Spinal cord (tissue), 10 donors: ENCODE measurements at places on chromosomes 1 and 21.

DNA sequence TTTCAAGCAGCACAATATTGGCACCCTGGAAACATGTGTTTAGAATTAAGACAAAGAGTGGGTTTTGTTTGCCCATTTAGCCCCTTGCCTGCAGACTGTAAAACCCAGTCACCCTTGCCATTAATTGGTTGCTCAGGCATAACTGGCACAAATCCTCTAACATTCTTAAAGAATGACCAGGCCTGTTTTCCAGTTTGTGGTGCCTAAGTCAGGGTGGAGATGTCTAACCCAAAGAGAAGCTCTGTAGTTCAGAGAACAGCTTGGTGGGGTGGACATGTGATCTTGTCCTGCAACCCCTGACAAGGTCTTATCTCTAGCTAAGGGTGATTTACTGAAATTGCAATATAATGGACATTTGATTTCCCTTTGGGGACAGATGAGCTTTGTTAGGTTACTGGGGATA is 8.8 kb upstream of the ANGPTL7 start:
- DNase-seq: no peak

- no peak for DNase-seq
These were observed 100.7 kb downstream of the KCTD3 start for GRCh38 chr1:215667761-215668160.

DNA sequence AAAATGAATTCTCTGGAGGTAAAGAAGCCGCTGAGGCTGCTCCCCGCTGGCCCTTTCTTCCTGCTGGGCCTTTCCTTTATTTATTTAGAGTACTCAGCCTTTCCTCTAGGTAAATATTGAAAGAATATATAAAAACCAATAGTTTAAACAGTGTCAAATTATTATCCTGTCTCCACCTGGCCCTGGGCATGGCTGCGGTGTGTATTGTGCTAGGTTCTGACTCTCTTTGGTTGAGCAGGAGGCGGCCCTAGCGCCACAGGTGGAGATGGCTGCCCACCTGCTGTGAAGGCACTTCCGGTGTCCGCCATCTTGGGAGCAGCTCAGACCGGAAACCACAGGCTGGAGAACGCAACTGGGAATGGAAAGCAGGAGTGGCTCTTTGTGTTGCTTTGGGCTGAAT is 29.0 kb upstream of the CLDN14 start:
- DNase-seq: no peak

GRCh38 chr21:40143822-40144525 is 276.7 kb downstream of the PCP4 start:
- no peak for DNase-seq

DNA sequence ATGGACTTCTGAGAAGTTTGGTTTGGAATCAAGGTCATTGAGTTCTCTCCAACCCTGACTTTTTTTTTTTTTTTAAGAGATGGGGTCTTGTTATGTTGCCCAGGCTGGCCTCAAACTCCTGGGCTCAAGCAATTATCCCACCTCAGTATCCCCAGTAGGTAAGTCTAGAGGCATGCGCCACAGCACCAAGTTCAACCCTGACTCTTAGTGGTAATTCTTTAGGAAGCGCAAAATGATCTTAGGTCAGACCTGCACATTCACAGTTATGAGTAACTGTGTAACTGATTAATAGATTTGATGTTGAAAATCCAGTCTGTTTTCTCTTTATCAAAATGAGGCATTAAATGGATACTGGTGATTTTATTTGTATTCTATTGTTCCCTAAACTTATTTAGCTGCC is 95.9 kb downstream of the GREM2 start:
- DNase-seq: no peak

GRCh38 chr21:15192243-15192642 is 127.4 kb upstream of the NRIP1 start:
- DNase-seq: no peak

DNA sequence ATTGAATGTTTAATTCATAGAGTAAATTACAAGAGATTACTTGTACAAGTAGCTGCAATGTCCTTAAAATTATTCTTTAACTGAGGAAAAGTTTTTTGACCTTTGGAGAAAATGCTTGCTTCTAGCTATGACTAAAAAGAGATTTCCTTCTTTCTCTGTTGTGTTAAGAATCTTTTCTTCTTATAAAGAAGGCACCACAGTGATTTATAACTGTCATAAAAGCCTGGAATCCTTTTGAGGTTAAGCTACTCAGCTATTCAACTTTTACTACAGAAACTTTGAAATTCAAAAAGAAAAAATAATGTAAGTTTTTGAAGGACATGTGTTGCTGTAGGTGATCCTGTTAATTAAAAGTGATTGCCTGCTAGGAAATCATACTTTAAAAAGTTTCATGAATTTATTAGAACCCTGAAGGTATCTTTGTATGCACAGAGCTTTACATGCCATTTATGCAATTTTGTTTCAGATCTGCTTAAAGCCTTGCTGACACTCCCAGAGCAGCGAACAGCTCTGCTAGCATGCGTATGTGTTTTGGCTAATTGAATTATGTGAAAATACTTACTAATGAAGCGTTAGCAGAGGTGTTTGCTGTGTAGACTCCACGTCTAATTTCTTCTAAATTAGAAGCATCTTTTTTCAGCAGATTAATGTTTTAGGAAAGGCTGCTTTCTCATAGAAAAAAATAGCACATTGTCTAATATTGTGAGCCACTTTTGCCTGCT is 94.7 kb upstream of the SMYD2 start:
- DNase-seq: no peak

GRCh38 chr1:3919706-3920105 is 19.6 kb upstream of the C1orf174 start:
- no peak for DNase-seq

DNA sequence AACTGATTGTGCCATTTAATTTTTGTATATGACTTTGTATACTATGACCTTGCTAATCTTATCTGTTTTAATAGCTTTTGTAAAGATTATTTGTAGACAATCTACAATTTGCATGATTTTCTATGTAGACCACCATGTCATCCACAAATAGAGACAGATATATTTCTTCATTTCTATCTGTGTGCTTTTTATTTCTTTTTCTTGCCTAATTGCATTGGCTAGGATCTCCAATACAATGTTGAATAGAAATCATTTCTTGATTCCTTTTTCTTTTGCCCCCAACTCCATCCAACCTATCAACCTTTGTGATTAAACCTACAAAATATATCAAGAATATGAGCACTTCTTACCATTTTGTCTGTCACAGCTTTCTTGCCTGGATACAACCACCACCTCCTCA is 232.6 kb upstream of the POU3F1 start:
- no peak for DNase-seq

DNA sequence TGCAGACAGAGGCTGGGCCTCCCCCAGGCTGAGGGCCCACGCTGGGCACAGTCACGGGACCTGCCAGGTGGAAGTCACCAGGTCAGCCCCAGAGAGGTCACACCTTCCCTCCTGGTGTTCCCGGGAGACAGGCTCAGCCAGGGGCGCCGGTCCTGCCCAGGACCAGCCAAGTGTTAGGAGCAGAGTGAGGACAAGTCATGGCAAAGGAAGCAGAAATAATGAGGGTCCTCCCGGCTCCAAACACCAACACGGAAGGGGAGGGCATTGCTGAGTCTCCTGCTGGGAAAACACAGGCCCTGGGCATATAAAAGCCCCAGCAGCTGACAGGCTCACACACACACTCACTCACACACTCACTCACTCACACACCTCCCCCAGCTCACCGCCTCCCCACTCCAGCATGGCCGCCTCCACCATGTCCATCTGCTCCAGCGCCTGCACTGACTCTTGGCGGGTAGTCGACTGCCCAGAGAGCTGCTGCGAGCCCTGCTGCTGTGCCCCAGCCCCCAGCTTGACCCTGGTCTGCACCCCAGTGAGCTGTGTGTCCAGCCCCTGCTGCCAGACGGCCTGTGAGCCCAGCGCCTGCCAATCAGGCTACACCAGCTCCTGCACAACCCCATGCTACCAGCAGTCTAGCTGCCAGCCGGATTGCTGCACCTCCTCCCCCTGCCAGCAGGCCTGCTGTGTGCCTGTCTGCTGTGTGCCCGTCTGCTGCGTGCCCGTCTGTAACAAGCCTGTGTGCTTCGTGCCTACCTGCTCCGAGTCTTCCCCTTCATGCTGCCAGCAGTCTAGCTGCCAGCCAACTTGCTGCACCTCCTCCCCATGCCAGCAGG is at the start of gene KRTAP10-10:
TSS of gene KRTAP10-10 (plus strand) at position 339 of the 833 bp plus-strand sequence. CDS start at position 401, 62 bp downstream.
- no peak for DNase-seq

DNA sequence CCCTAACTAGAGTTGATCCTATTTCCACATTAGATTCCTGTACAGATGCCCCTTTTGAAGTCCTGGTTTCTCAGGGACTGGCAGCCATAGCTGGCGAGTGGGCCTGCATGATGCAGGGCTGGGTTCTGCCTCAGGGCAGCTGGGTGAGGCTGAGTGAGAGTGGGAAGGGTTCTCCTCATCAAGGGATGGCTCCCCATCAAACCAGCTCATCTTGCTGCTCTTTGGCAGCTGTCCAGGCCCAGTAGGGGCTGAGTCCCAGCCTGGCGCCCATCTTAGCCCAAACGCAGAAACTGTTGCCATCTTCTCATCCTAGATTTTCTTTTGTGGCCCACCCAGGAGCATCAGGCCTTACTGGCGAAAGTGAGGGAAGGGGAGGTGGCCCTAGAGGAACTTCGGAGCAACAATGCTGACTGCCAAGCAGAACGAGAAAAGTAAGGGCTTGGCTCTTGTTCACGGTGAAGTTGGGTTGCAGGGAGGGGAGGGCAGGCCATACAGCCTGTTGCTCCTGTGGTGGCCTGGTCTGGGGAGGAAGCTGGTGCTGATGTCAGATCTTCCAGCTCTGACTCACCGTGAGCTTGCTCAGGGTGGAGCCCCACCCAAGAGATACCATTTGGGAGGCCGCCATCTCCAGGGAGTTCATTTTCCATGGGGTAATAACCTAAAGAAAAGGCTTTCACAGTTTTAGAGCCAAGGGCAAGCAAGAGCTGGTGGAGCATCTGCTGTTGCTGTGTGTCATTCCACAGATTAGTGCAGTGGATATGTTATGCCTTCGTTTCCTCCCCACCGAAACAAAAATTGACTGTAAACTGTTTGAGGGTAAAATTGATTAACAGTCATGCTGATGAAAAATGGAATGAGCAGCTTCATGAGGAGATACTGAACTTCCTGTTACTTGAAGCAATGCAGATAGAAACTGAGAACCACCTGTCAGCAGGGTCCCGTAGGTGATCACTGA is 34.7 kb downstream of the TUFT1 start:
- no peak for DNase-seq

GRCh38 chr1:14724246-14724645 is 125.8 kb downstream of the KAZN start:
- no peak for DNase-seq

GRCh38 chr1:70005386-70006034 is 199.9 kb downstream of the LRRC40 start:
- DNase-seq: no peak

DNA sequence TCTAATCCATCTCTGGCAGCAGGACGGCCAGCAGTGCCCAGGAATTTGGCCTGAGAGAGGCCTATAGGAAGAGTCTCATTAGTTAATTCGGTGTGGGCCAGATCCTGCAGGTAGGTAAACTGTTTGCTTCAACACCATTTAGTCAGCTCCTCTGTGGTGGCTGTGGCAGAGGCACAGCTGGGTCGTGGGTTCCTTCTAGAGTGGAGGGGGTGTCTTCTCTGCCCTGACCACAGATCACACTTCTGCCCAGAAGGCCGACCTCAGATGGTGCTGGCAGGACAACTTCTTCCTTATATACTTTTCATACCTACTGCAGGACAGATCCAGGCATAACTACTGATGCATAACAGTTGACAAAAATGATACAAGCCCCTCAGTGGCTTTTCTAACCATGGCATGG is 281.4 kb downstream of the RPS6KC1 start:
- DNase-seq: no peak

DNA sequence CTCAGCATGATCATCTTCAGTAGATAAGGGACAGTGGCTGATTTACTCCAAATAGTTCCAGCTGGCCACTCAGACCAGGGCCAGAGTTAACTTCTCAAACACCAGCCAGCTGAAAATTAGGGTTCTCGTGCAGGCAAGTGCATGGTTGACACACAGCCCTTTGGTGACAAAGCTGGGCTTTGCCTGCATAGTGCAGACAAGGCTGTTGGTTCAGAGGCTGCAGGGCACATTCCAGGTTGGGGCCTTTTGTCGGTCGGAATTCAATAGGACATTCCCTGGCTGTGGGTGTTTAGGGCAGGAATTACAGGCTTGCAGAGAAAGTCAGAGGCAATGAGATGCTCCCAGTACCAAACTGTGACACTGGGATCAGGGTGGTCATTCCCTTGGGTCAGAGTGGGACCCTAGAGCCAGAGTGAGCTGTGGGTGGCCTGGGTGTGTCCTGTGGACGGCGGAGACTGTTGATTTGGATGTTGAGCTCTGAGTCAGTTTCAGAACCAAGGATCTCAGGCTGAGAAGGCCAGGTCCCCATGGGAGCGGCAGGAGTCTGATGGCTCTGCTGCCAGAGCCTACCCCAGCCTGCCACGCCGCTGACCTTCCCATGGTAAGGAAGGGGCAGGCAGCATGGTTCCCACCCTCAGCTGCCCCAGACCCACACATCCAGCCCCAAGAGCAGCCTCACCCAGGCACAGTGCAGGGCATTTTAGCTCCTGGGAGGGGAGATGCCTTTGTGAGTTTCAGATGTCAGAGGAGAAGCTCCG is 56.2 kb downstream of the STUM start:
- no peak for DNase-seq

DNA sequence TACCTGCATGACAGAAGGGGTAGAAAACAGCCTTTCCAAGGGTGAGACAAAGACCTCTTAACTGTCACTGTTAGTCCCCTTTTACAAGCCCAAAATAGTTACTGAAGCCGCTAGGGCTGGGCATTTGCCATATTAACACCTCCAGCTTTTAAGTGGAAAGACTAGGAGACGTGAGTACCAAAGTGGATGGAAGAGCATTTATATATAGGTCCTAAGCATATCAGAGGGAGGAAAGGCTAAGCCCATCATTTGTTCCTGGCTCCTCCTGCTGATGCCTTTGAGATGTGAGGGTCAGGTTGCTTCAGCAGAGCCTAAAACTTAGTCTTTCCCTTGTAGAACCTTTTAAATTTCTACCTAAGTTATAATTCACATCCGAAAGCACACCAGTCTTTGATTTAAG is 25.7 kb upstream of the APOBEC4 start:
- DNase-seq: no peak

DNA sequence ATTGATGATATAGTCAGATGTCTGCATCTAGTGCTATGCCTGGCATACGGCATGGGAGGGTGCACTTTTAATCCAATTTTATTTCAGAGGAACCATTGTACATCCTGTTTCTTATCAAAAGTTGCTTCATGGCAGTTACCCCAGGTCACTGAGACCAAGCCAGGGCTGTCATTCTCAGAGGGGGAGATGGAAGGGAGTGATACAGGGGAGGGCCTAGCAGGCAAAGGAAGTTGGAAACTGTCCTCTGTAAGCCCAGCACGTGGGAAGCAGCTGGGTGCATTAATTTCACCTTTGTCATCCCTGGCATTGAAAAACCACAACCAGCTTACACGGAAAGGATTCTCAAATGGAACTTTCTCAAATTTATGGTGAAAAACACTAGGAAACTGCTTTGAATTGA is 458.7 kb upstream of the ADAMTS5 start:
- DNase-seq: no peak

GRCh38 chr1:245067257-245067656 is 87.5 kb upstream of the KIF26B start:
- DNase-seq: no peak

- no peak for DNase-seq
These were observed 41.0 kb upstream of the SEC16B start for GRCh38 chr1:178010674-178011464.
